Cardiac ventricle fibroblast (primary cell): ENCODE measurements at places on chromosomes 11 and 22. TPM values are rescaled to one million over a fixed set of nuclear protein-coding genes. Genes with fewer than 3 reads are reported as not detected.

THRSP gene
- 0.78 TPM in 1 of 2 replicates, not detected in the other for total RNA-seq

RIMBP3C gene
- under 0.01 and 0.68 TPM in 2 replicates for total RNA-seq

ACTN3 gene
- 0.06 TPM in 1 of 2 replicates, not detected in the other for total RNA-seq

ABCC8 gene
- total RNA-seq = not detected in 2 replicates

DBX1 gene
- total RNA-seq = not detected in 2 replicates

PLA2G3 gene
- total RNA-seq = not detected in 2 replicates

CASP1 gene
- total RNA-seq = 8.5 and 15.7 TPM in 2 replicates

PARVG gene
- total RNA-seq = not detected in 2 replicates

DNAL4 gene
- 13.7 and 16.8 TPM in 2 replicates for total RNA-seq
